ENCODE measurements at places on chromosomes 2 and 18. TPM values are rescaled to one million over a fixed set of nuclear protein-coding genes. Genes with fewer than 3 reads are reported as not detected.

Gene CNRIP1
- 6.9 TPM for total RNA-seq

Gene KCNG2
- total RNA-seq, result not detected

Gene CKAP2L
- total RNA-seq, result 15.1 TPM

Gene HOXD8
- not detected for total RNA-seq

DNA sequence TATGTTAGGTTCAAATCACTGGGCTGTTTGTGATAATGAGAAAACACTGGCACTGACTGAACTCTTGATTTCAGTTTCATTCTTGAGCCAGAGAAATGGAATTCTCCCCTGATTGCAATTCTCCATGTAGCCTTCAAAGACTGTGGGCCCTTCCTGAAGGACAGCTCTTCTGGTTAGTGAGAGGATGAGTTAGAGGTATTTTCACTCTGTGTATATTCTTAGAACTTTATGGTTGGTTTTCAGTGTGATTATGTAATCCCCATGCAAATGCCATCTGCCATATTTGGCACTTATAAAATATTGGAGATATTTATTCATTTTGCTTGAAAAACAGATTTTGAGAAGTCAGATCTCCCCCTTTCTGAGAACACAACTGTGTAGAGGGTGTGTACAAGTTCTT is 323.7 kb downstream of the SLC4A3 start:
- H3K4me3 ChIP-seq, result no peak overlapping the region
- H3K4me1 ChIP-seq, result no peaks in the 10 kb centered on the region
- no peaks in the 10 kb centered on the region for H3K36me3 ChIP-seq
- no peak for DNase-seq

DNA sequence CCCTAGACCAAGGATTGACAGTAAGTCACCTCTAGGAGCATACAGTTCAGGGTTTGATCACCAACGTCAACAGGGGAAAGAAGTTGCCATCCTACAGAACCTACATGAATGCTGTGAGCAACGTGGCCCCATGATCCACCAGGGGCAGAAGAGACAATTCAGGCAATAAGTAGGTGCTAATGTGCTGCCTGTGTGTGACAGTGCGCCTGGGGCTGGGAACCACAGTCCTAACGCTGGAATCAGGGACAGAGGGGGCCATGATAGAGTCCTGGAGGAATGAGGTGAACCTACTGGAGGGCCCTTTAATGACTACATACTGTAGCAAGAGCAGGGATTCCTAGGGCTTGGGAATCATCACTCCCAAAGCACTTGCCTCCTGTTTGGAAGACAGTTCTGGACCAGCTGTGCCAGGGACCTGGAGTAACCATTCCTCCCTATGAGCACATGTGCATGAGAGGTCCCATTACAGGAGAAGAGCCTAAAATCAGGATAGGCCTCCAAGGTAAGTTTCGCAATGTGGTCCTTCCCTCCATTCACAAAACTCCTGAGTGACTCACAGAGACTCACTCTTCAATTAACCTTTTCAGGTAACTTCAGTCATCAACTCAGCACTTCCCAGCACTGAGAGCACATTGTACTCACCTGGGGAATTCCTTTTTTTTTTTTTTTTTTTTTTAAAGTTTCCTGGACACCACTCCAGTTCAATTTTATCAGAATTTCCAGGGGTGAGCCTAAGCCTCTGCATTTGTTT is 214.0 kb downstream of the TMEM163 start:
- no peaks in the 10 kb centered on the region for H3K36me3 ChIP-seq
- H3K27me3 ChIP-seq, result no peaks in the 10 kb centered on the region
- no peak for DNase-seq
- H3K4me1 ChIP-seq, result peaks cover 8% of the 10 kb centered on the region

GRCh38 chr2:144526831-144527230 is 6.9 kb upstream of the ZEB2 start:
- H3K27me3 ChIP-seq, result peaks cover 35% of the 10 kb centered on the region
- DNase-seq, result no peak
- H3K4me1 ChIP-seq, result peaks cover 29% of the 10 kb centered on the region

GRCh38 chr2:84888401-84889276 is 7.8 kb upstream of the TRABD2A start:
- no peaks in the 10 kb centered on the region for H3K36me3 ChIP-seq
- no peak overlapping the region for H3K27ac ChIP-seq
- no peak overlapping the region for H3K4me3 ChIP-seq
- no peak for DNase-seq

All from GM23338 (cell line).